ENCODE measurements at places on chromosomes 12 and 14. TPM values are rescaled to one million over a fixed set of nuclear protein-coding genes. Genes with fewer than 3 reads are reported as not detected.
A peak's percentile ranks its signal among the peaks of the same experiment; 100 is the strongest.

DNA sequence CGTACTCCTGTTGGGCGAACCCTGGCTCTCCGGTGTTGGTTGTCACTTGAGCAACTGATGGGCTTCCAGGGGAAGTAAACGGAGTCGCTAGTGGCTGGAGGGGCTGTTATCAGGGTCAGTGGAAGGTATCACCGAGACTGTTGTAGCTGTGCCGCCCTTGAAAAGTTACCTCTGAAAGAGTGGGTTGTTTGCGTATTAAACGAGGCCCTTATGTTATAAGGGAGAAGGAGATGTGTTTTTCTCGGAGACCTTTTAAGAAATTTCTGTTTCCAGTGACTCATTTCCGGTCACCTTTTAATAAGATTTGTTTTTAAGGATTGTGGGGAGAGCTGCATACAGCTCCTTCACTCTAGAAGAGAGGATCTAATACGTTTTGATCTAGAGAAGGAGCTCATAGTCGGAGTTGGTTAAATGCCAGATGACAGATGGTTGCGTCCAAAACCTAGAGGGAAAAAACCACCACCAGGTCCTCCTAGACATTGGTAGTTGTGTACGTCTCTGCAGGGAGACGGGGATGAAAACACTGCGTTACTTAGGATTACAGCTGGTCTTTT lies 750 bp upstream of the DBX2 start:
- H3K27ac ChIP-seq: no peak overlapping the region
- peaks cover 84% of the 10 kb centered on the region for H3K27me3 ChIP-seq
- DNase-seq: no peak
- no peaks in the 10 kb centered on the region for H3K36me3 ChIP-seq

DNA sequence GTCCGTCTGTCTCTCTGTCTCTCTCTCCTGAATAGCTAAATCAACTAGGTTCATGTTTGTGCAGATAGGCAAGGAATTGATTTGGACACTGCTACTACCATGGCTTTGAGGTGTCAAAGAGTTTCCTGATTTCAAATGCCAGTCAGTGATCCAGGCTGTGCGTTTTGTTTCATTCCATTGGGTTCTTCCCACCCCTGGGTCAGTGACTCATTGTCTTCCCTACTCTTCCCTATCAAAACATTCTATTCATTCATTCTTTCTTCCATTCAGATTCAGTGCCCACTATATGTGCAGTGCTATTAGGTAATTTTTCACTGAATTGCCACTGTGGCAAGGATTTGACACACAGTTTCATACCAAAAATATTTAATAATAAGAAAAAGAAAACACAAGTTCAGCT lies 50.4 kb downstream of the RPH3A start:
- H3K27me3 ChIP-seq: no peaks in the 10 kb centered on the region
- peak; percentile 18 for DNase-seq
- H3K36me3 ChIP-seq: no peaks in the 10 kb centered on the region
- no peaks in the 10 kb centered on the region for H3K4me1 ChIP-seq

GRCh38 chr14:69378274-69378673 lies 19.8 kb downstream of the ERH start:
- DNase-seq: no peak
- no peaks in the 10 kb centered on the region for H3K27me3 ChIP-seq
- H3K27ac ChIP-seq: no peak overlapping the region
- no peaks in the 10 kb centered on the region for H3K4me1 ChIP-seq
- H3K36me3 ChIP-seq: peaks cover 22% of the 10 kb centered on the region

Gene FIGNL2
- polyA plus RNA-seq: 5.0 TPM

DNA sequence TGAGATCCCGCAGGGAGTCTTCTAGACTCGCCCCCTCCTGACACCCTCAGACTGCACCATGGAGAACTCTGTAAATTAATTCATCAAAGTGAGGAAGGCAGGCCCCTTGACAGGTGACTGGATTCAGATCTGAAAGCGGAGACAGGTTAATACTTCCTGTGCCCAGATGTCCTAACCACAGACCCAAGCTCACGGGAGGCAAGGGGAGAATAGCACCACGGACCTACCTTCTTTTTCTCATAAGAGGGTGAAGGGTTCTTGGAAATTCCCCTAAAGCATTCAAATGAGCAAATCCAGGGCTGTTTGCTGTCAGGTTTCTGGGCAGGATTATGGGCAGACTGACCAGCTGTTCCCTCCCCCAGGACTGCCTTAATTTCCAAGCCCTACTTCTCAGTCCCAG lies 170.0 kb downstream of the ZFP36L1 start:
- H3K27me3 ChIP-seq: no peaks in the 10 kb centered on the region
- H3K4me3 ChIP-seq: no peak overlapping the region
- no peak for DNase-seq
- H3K4me1 ChIP-seq: peaks cover 50% of the 10 kb centered on the region

Gene CLEC4D
- polyA plus RNA-seq: not detected

Gene PLEK2
- 0.59 TPM for polyA plus RNA-seq

- H3K27ac ChIP-seq: no peak overlapping the region
- H3K4me1 ChIP-seq: no peaks in the 10 kb centered on the region
- no peaks in the 10 kb centered on the region for H3K36me3 ChIP-seq
- H3K27me3 ChIP-seq: no peaks in the 10 kb centered on the region
- H3K4me3 ChIP-seq: no peak overlapping the region
Measured at GRCh38 chr12:88227263-88227662, 85.2 kb downstream of the TMTC3 start.

Gene IL22
- polyA plus RNA-seq: not detected

DNA sequence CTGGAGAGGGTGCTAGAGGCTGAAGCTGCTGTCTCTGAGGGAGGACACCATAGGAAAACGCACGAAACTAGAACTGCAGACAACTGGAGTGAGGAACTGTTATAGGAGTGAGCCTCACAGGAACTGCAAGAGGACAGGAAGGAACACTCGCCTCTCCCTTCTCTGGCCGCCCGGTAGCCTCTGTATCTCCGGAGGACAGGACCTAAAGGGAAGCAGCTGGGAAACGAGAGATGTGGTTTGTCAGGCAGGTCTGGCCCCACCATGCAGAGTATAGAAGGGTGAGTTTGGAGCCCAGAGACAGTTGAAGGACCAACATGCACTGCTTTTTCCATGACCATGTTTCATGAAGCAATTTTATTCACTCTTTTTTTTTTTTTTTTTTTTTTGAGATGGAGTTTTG lies 127.3 kb downstream of the EFCAB11 start:
- no peak overlapping the region for H3K4me3 ChIP-seq
- no peaks in the 10 kb centered on the region for H3K36me3 ChIP-seq
- H3K27ac ChIP-seq: no peak overlapping the region
- no peak for DNase-seq

Gene RTL1
- 0.02 TPM for polyA plus RNA-seq
